ENCODE measurements at places on chromosomes 4 and X.
A peak's percentile ranks its signal among the peaks of the same experiment; 100 is the strongest.

DNA sequence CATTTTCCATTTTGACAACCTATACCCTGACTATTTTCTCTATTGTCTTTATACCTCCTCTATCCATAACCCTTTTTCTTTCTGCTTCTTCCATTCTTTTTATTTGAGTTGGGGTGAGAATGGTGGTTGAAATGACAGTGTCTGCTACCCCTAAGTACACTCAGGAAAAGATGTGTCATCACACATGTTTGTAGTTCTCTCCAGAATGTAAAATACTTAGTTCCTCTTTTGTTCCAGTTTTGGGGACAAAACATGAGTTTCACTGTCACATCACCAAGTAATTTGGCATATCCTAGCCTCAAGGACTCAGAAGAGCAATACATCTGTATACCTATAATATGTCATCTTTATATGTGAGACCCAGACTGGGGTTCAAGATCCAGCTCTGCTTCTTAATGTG is 90.3 kb downstream of the COMMD8 start:
- no peak for ATAC-seq

DNA sequence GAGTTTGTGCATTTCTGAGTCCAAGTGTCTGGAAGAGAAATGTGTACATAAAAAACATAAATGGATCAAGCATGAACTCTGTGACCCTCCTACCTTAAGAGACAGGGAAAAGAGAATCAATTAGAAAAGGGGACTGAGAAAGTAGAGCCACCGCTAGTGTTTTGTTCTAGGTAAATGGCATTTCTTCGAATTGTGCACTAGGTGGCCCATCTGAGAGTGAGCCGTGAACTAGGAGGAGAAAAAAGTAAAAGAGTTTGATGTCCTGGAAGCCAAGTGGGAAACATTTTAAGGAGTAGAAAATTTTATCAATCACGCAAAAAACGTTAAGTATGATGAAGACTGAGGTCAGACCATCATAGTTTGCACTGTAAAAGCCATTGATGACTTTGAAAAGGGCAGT is 55.1 kb downstream of the NAF1 start:
- no peak for ATAC-seq

DNA sequence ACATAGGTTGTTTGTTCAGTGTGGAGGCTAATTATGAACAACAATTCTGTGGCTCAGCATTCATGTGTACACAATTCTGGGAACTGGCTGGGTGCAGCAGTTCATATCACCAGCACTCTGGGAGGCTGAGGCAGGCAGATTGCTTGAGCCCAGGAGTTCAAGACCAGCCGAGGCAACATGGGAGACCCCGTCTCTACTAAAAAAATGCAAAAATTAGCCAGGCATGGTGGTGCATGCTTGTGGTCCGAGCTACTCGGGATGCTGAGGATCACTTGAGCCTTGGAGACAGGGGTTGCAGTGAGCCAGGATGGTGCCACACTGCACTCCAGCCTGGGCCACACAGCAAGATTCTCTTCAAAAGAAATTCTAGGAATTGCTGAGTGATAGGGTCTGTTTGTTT is 4.5 kb upstream of the PPP2R2C start:
- no peak for ATAC-seq

DNA sequence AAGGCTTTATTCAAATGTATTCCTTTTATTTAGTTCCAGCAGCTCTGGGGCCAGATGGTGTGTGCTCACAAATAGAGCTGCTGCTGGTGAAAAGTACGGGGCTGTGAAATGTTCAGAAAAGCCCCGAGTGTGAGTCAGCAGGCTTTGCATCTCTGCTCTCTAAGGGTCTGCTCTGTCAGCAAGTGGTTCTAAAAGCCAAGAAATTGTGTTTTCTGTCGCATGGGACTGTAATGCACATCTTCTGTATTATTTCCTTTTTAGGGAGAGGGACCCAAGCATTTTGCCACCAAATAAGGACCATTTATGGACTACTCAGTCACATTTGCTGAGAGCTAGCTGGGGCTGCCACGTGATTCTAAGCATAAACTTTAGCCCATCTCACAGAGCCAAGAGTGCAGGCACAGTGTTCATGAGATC is 82.9 kb upstream of the NHS start:
- peak; percentile 77 for ATAC-seq

- ATAC-seq = no peak
These were observed 28.6 kb upstream of the PGM2 start for GRCh38 chr4:37797923-37798322.

DNA sequence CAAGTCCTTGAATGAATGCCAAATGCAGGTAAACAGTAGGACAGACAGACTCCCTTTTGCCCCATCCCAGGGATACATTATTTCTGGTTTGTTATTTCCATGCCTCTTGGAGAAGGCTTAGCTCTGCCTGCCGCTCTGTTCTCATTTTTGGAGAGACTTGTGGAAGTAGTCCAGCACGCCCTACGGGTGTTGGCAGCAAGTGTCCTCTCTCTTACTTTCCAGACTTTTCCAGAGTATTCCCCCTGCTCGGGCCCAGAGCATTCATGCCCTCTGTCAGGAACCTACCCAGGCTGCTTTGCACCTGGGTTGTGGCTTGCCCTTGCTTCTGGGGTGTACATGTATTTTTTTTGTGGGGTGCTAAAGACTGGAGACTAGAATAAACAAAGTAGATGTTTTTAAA is 15.3 kb downstream of the SLC34A2 start:
- ATAC-seq = no peak

- no peak for ATAC-seq
These were observed 668.5 kb downstream of the PCDH18 start for GRCh38 chr4:136863756-136864155.

DNA sequence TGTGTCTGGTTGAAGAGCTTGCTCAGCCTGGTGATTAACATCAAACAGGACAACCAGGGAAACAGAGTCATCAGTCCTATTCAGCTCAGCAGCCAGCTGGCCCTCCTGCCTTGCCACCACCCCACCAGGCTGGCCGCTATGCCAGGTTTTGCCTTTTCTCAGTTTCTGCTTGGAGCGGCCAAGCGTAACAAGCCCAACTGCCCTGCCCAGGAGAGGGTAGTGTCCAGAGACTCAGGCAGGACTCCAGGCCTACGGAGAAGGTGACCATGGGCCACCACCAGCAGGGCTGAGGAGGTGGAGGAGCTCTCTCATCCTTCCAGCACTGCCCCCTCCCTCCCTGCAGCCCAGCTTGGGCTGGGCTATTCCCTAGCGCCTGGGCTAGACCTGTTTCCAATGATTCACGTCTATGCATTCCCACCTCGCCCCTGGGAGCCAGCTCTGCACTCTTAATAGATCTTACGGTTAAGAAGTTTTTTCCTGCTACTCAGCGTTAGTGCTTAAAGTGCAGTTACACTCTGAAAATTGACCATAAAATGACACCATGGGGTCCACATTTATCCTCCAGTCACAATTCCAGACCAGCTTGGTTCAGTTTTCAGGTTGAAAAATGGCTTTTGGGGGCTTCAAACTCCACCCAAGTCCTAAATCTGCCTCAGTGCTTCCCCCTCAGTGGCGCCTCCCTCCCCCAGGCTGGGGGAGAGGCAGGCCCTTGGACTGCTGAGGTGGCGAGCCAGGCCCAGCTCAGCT is 124.0 kb upstream of the PJA1 start:
- ATAC-seq = no peak

DNA sequence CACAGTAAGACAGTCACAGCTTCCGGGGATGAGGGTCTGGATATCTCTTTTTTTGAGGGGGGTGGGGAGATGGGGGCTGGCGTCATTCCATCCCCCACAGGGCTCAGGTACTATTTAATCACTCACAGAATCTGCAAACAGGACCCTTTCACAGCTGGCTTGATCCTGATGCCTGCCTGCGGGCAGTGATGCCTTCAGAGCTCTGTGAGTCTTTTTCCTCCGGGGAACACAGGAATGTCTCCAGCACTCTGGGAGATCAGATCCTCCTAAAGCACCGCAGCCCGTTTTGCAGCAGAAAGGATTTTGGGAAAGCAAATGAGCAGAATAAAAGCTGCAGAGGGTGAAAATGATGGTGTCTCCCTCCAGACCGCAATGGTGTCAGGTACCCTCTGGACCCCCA is 13.2 kb upstream of the SHOX start:
- no peak for ATAC-seq

- ATAC-seq = no peak
These were observed 188.8 kb downstream of the CRLF2 start for GRCh38 chrX:1023676-1024075.

DNA sequence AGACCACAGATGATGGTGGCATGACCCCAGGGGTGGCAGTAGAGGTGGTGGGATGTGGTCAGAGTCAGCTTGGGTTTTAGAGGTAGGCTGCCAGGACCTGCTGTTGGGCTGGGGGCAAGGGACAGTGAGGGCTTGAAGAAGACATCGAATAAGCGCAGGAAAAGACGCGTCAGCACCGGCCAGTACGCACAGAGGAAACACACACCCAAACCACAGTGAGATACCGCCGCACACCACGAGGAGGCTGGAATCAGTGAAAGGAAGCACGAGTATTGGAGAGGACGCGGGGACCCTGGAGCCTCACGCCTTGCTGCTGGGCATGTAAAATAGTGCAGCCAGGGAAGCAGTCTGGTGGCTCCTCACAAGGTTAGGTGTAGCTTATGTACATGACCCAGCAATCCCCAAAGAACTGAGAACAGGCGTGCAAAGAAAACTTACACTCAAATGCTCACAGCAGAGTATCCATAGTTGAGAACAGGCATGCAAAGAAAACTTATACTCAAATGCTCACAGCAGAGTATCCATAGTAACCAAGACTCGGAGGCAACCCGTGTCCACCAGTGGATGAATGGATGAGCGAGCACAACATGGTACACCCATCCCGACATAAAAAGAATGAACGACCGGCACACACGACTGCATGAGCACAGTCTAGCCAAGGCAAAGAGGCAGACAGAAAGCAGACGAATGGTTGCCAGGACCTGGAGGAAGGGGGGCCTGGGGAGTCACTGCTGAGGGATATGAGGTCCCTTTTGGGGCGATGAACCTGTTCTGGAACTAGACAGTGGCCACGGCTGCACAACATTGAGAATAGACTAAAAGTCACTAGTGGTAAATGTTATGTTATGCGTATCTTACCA is 13.3 kb downstream of the PDZD4 start:
- ATAC-seq = no peak

GRCh38 chr4:7757501-7758471 is 181.9 kb downstream of the AFAP1 start:
- no peak for ATAC-seq

DNA sequence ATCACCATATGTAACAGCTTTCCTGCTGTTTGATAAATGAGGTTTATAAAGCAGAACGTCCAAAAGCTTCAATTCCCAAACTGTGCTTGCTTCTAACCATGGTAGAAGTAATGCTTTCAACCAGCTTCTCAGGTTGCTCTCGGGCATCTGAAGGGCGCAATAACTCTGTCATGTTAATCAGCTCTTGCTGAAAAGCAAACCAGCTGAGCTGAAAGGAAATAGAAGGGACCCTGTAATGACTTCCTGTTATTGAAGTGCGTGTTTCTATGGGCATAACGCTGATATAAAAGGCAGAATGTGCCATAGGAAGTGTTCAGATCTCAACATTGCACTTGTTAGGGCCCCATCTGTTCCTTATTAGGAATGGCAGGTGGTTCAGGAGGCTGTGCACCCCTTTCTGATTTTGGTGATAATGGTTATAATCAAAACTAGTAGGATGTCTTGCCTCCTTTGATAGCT is 21.2 kb downstream of the HERC3 start:
- ATAC-seq = no peak

- ATAC-seq = no peak
These were observed 129.1 kb downstream of the RCHY1 start for GRCh38 chr4:75385106-75385505.

- ATAC-seq = no peak
These were observed 99.3 kb downstream of the ANXA5 start for GRCh38 chr4:121597346-121597934.

- no peak for ATAC-seq
These were observed 60.7 kb upstream of the RAPGEF2 start for GRCh38 chr4:159042097-159042605.

DNA sequence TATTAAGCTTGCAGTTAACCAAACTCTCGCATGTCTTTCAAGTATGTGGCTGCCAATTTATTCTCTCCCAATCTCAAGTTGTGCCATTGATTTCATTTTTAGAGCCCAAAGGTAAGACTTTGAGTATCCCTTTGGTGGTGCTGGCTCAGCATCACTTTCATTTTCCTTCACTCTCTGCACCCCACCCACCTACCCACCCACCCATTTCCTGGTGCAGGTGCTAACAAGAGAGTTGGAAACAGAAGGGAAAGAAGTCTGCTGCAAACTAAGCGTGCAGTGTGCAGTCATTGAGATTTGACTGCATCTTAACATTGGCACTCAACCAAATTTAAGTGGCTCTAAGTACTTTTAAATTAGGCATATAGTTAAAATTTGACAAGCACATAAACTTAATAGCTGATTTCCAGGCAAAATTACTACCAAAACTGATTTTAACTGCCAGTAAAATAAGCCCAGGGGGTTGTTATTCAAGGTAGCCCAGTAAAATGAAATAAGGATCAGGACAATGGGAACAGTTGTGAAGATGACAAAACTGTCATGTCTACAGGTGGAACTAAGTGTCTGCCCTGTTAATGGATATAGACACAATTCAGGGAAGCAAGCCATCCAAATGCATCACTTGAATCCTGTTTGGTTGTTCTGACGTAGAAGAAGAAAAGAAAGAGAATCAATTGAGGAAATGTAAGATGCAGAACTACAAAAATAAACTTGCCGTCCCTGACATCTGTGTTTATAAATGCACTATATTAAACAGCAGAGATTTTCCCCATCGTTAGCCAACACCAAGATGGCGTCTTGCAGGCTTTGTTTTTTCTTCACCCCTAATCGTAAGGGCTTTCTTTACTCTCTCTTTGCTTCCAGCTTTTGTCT is 184.2 kb downstream of the KDR start:
- no peak for ATAC-seq

- ATAC-seq = no peak
These were observed 53.2 kb upstream of the ABCG2 start for GRCh38 chr4:88211473-88212252.

DNA sequence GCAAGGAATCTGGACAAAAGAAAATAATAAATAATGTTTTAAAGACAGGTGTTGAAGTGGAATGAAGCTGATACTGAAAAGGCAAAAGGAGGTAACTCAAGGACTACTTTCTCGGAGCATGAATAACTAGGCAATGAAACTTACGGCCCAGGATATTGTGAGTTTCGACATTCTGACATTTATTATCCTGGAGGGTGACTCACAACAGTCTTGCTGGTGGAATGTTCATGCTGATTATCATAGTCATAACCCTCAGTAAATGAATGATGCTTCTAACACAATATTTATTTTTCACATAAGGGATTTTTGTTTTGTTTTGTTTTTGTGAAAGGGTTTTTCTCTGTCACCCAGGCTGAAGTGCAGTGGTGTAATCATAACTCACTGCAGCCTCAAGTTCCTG is 147.0 kb upstream of the HPGD start:
- no peak for ATAC-seq

DNA sequence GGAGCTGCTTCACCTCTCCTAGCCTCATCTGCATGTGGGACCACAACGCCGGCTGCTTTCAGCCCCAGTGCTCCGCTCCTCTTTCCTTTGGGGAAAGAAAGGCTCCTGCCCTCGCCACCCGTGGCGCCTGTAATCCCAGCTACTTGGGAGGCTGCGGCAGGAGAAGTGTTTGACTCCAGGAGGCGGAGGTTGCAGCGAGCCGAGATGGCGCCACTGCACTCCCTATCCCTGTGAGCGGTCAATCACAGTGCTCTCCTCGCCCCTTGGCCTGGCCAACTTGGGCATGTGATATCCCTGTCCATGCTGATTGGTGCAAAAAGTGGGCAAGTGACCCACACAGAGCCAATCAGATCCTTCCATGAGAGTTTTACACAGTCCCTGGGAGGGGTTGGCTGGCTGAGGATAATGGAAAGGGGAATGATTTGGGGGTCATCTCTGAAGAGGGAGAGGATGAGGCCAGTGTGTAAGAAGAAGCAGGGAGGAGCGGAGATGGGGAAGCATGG is 56.2 kb downstream of the WFS1 start:
- ATAC-seq = no peak
